ENCODE measurements at places on chromosomes 13 and 19.

DNA sequence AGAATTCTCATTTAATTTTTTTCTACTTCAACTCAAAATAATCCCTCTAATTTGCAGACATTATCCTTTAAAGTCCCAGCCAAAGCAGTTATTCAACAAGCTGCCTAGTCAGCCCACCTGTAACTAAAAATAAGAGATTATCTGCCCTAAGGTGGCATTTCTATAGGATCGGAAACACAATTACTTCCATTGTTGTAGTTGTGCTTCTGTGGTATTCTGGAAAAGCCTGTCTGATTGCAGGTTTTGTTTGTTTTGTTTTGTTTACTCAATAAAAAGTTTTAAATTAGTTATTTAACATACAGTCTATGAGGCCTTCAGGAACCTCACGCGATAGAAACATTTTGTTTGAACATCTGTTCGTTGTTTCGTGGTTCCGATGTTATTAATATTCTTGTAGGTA lies 101.0 kb downstream of the ZIC5 start:
- DNase-seq: no peak

DNA sequence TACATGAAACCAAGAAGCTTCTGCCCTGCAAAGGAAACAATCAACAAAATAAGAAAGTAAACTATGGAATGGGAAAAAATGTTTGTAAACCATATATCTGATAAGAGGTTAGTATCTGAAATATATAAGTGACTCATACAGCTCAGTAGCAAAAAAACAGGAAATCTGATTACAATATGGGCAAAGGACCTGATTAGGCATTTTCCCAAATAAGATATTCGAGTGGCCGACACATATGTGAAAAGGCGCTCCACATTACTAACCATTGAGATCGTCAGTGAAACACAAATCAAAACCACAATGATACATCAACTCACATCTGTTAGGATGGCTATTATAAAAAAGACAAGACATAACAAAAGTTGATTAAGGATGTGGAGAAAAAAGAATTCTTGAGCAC lies 2818.6 kb upstream of the PCDH20 start:
- no peak for DNase-seq

- no peak for DNase-seq
These were observed 37.1 kb downstream of the DZIP1 start for GRCh38 chr13:95607366-95607765.

- no peak for DNase-seq
These were observed 40.3 kb downstream of the ZNF557 start for GRCh38 chr19:7109678-7110289.

GRCh38 chr13:79725841-79726240 lies 244.9 kb downstream of the NDFIP2 start:
- no peak for DNase-seq
